ENCODE measurements at places on chromosomes 5 and 9. TPM values are rescaled to one million over a fixed set of nuclear protein-coding genes. Genes with fewer than 3 reads are reported as not detected.

C9orf40 gene
- total RNA-seq = 3.8 TPM

SELENOP gene
- 63.1 TPM for total RNA-seq

PCDHAC2 gene
- 0.32 TPM for total RNA-seq

FOXD4L4 gene
- total RNA-seq = 0.38 TPM

ACSL6 gene
- 0.57 TPM for total RNA-seq

IL3 gene
- not detected for total RNA-seq

DNAH5 gene
- total RNA-seq = 0.82 TPM

SYK gene
- total RNA-seq = not detected

POMT1 gene
- 46.8 TPM for total RNA-seq

KYAT1 gene
- 5.8 TPM for total RNA-seq

LAMC3 gene
- 0.50 TPM for total RNA-seq

TAF11L2 gene
- total RNA-seq = not detected

PCA3 gene
- under 0.01 TPM for total RNA-seq

LHX2 gene
- not detected for total RNA-seq
